ENCODE measurements at places on chromosomes 3 and 15. TPM values are rescaled to one million over a fixed set of nuclear protein-coding genes. Genes with fewer than 3 reads are reported as not detected.

- peaks cover 2% of the 10 kb centered on the region for H3K27me3 ChIP-seq
- no peak overlapping the region for H3K4me3 ChIP-seq
- no peaks in the 10 kb centered on the region for H3K4me1 ChIP-seq
Observed at GRCh38 chr3:113268311-113268710, 57.0 kb downstream of the BOC start.

GRCh38 chr3:138465925-138466324, 31.5 kb downstream of the ESYT3 start:
- DNase-seq: no peak
- H3K4me3 ChIP-seq: no peak overlapping the region
- peaks cover 8% of the 10 kb centered on the region for H3K27me3 ChIP-seq
- H3K4me1 ChIP-seq: no peaks in the 10 kb centered on the region

- no peak overlapping the region for H3K27ac ChIP-seq
- no peak for DNase-seq
- H3K27me3 ChIP-seq: peaks cover 4% of the 10 kb centered on the region
- H3K4me1 ChIP-seq: no peaks in the 10 kb centered on the region
- no peak overlapping the region for H3K4me3 ChIP-seq
- H3K36me3 ChIP-seq: no peaks in the 10 kb centered on the region
Observed at GRCh38 chr3:154195620-154196356, 74.6 kb downstream of the ARHGEF26 start.

GRCh38 chr3:128252083-128252482, 98.8 kb downstream of the EEFSEC start:
- DNase-seq: no peak
- no peak overlapping the region for H3K4me3 ChIP-seq
- H3K27me3 ChIP-seq: no peaks in the 10 kb centered on the region
- no peaks in the 10 kb centered on the region for H3K4me1 ChIP-seq
- peaks cover 29% of the 10 kb centered on the region for H3K36me3 ChIP-seq

DNA sequence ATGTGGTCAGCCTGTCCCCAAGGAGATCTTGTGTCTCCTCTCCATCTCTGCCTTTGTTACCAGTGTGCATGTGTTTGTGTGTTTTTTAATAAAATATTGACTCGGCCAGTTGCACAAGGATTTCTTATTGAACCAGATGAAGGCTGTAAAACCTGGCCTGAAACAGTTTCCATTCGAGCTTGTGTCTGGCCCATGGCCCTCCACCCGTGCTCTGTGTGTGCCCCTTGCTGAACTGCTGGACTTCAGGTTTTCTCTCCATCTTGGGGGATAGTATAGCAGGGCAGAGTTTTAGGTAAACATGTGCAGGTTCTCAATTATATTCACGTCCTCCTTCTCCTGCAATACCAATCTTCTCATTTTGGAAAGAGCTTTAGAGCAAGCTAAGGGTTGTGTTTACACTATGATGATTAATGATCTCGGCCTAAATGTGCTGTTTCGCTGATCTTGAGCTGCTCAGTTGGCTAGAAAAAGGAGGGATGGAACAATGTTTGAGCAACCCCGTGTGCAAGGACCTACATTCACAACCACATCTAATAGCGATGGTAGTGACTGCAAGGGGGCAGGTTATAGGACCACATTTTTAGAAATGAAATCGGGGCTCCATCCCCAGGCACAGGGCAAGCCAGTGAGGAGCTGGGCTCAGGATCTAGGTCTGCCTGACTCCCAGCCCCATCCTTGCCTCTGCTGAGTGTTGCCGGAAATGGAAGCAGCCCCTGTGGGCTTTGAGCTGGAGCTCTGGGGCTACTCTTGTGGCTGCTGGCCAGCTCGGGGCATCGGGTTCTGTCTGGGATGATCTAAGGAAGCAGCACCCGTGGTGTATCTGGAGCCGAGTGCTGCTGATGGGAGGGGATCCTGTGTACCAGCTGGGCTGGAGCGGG, 47.7 kb downstream of the CMTM6 start:
- H3K27ac ChIP-seq: peak overlapping the region; percentile 66
- H3K4me3 ChIP-seq: no peak overlapping the region
- no peak for DNase-seq
- H3K27me3 ChIP-seq: no peaks in the 10 kb centered on the region
- peaks cover 39% of the 10 kb centered on the region for H3K4me1 ChIP-seq

DNA sequence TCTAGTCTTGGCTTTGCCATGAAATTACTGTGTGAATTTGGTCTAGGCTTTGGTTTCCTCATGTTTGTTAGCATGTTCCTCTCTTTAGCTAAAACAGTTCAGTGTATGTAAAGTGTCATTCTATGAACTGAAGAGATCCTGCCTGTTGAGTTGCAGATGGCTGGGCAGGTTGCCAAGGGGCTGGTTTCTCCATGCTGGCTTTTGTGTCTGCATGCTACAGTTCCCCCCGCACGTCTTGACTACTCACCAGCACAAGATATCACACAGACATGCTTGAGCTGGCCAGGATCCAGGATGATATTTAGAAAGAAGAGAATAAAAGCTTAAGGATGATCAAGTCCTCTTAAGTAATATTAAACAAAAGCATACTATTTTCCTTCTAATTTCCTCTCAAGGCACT, 90.2 kb downstream of the CERS3 start:
- no peaks in the 10 kb centered on the region for H3K4me1 ChIP-seq
- H3K27me3 ChIP-seq: no peaks in the 10 kb centered on the region
- no peak overlapping the region for H3K27ac ChIP-seq
- DNase-seq: no peak
- no peaks in the 10 kb centered on the region for H3K36me3 ChIP-seq
- no peak overlapping the region for H3K4me3 ChIP-seq

The PIGBOS1 gene
- 14.7 TPM for total RNA-seq

The SAMD7 gene
- total RNA-seq: not detected

GRCh38 chr15:63876085-63876662, 42.4 kb upstream of the HERC1 start:
- no peaks in the 10 kb centered on the region for H3K4me1 ChIP-seq
- no peak overlapping the region for H3K27ac ChIP-seq
- H3K4me3 ChIP-seq: no peak overlapping the region

GRCh38 chr15:73989001-73989798, 2.9 kb downstream of the STOML1 start:
- no peaks in the 10 kb centered on the region for H3K27me3 ChIP-seq
- peaks cover under 1% of the 10 kb centered on the region for H3K36me3 ChIP-seq
- peaks cover 42% of the 10 kb centered on the region for H3K4me1 ChIP-seq
- DNase-seq: no peak
- H3K27ac ChIP-seq: no peak overlapping the region

DNA sequence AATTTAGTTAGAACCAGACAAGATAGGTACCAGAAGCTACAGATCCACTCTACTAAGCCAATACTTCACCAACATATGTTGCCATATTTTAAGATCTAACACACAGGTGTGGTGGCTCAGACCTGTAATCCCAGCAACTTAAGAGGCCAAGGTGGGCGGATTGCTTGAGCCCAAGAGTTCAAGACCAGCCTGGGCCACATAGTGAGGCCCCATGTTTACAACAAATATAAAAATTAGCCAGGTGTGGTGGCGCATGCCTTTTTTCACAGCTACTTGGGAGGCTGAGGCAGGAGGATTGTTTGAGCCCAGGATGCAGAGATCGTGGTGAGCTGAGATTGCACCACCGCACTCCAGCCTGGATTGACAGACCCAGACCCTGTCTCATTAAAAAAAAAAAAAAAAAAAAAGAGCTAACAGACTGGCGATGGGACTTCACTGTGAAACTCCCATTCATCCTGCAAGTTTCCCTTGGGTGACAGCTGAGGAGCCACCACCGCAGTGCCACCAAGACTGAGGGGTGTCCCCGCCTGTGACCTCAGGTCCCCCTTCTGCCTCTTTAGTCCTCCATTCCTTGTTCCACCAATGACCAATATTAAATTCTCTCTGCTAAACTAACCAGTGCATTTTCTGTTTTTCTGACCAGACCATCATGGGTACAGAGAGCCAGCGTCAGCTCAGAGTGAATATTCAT, 163.3 kb downstream of the OR4M2 start:
- H3K4me3 ChIP-seq: no peak overlapping the region
- DNase-seq: no peak
- no peak overlapping the region for H3K27ac ChIP-seq
- no peaks in the 10 kb centered on the region for H3K27me3 ChIP-seq

The FGD5 gene
- 0.10 TPM for total RNA-seq

The CLDN11 gene
- total RNA-seq: not detected

The FETUB gene
- not detected for total RNA-seq

- DNase-seq: no peak
- H3K27me3 ChIP-seq: no peaks in the 10 kb centered on the region
- no peak overlapping the region for H3K4me3 ChIP-seq
- H3K27ac ChIP-seq: no peak overlapping the region
Observed at GRCh38 chr3:136343873-136344555, 93.9 kb downstream of the PCCB start.

DNA sequence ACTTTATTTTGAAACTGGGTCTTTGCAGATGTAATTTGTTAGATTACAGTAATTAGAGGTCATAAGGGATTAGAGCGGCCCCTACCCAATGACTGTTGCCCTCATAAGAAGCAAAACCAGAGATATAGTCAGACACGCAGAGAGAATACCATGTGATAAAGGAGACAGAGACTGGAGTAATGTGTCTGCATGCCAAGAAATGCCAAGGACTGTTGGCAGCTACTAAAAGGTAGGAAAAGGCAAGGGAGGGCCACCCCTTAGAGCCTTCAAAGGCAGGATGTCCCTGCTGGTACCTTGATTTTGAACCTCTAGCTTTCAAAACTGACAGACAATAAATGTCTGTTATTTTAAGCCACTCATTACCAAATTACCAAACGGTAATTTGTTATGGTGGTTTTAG, 548.2 kb downstream of the FHIT start:
- no peaks in the 10 kb centered on the region for H3K27me3 ChIP-seq
- H3K27ac ChIP-seq: no peak overlapping the region
- no peaks in the 10 kb centered on the region for H3K36me3 ChIP-seq

Measured in activated CD4-positive, alpha-beta memory T cell treated with anti-CD3 and anti-CD28 coated beads, Interleukin-2, amount 10 ng/mL, durations not matched to agents 7 days and 5 days (primary cell).